ENCODE measurements at places on chromosomes 5 and 9.

GRCh38 chr9:73059247-73059646 lies 92.4 kb upstream of the ANXA1 start:
- no peak for DNase-seq

DNA sequence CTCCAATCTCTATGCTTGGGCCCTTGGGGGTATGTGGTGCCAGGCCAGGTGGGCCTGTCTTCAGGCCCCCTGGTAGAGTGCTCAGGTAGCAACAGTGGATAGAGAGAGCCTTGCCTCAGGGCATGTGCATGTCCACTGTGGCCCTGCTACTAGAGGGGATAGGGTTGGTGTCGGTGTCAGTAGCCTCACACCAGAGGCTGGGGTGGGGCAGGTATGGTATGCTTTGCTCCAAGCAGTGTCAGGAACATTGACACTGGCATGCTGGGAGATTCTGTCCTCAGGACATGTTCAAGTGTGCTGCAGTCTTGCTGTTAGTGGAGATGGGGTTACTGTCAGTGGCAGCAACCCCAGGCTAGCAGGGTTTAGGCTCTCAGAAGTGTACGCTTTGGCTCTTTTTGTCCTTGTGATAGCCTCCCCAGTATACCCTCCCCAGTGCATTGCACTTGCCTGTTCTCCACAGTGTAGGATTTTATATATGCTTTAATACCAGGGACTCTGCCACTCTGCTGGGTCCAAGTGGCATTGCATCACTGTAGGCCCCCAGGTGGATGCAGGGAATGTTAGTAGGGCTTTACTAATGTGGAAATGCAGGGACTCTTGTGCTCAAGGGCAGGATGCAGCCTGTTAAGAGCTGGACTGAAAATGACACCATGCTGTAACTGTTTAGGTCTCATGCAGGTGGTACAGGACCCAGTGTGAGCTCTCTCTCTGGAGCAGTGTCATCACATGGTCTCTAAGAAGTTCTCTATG lies 21.6 kb downstream of the RIC1 start:
- no peak for DNase-seq

DNA sequence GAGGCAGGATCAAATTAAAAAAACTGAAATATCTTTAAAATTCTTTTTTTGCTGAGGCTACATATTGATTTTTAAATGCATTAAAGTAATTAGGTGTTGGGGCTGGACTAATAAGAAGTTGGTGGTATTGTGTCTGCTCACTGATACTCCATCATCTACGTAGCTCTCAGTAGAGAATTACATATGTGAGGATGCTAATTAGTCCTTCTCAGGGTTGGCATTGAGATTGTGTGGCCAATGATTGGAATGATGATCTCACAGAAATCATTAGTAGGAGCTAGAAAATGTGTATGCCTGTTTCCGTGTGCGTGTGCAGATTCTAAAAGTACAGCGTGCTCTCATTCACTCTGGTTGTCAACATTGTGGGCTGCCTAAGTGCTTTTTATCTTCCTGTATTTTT lies 283.8 kb downstream of the SH3GL2 start:
- no peak for DNase-seq

GRCh38 chr5:101608322-101608721 lies 687.8 kb downstream of the SLCO4C1 start:
- no peak for DNase-seq

DNA sequence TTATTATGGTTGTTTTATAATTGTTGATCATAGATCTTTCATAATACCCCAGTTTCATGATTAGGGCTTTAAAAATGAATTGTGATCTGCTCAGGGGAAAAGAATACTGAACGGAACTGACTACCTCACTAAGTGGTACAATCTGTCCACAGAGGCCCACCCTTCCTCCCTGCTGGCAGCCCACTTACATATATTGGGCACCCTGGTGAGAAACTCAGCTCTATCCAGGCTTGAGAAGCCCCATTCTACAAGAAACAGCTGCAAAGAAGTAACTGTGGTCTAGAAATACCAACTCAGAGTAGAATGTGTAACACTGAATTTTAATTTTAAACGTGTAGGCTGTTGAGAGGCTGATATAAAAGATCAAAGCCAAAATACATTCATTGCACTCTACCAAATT lies 46.9 kb downstream of the TSSK1B start:
- no peak for DNase-seq

DNA sequence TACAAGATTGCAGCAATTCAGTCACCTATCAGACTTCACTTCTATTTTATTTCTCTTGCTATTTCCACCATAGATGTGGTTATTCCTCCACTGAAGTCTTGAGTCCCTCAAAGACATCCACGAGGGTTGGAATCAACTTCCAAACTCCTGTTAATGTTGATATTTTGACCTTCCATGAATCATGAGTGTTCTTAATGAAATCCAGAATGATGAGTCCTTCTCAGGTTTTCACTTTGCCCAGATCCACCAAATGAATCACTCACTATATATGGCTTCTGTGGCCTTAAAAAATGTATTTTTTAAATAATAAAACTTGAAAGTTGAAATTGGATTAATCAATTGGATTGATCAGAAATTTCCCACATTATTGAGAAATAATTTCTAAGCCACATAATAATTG lies 1821.0 kb downstream of the EFNA5 start:
- DNase-seq, result no peak

DNA sequence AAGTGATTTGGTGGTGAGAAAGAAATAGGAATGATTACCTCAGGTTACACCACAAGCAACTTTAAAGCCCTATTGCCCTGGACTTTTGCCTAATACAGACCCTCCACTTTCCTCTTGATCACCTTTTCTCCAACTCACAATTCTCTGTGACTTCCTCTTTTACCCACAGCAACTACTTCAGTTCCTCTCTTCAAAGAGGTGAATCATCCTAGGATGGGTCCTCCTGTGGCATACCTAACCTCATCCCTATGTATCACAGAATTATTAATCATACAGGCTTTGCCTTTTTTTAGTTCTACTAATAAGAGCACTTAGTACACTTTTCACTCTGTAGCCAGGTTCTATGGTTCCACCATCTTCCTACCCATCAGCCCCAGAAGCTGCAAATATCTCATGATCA lies 19.6 kb upstream of the INSL6 start:
- no peak for DNase-seq

DNA sequence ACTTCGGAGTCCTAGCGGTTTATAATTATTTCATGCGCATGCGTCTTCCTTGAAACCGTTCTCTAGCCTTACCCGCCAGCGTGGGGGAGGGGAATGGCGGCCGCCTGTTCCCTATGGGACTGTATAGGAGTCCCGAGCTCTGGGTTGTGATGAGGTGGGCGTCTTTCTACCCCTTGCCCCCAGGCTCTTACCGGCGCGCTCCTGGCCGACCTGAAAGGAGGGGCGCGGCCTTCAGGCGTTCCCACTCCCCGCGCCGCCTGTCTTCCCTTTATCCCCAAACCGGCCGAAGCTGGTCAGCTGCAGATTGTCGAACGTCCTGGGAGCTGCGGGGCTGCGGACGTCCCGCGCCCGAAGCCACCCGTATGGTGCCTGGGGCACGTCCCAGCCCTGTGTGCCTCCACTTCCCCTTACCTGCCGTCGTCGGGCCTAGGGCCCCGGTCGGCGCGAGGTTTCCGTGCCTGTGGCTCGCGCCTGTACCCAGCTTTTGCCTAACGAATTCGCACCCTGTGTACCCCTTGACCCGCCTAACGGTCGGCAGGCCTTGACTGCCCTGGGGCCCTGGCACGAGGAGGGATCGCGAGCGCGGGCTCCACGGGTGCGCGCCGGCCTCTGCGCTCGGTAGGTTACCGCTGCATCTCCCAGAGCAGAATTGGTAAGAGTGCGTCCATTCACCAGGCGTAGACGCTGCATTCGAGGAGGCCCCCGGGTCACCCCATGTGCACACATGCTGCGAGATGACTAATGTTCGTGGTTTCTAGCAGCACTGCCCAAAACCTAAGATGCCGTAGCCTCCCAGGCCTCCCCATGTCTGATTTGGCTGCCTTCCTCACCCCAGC lies 653 bp upstream of the HNRNPH1 start:
- no peak for DNase-seq

- DNase-seq, result no peak
Observed at GRCh38 chr5:76582230-76583162, 40.7 kb downstream of the F2RL2 start.

DNA sequence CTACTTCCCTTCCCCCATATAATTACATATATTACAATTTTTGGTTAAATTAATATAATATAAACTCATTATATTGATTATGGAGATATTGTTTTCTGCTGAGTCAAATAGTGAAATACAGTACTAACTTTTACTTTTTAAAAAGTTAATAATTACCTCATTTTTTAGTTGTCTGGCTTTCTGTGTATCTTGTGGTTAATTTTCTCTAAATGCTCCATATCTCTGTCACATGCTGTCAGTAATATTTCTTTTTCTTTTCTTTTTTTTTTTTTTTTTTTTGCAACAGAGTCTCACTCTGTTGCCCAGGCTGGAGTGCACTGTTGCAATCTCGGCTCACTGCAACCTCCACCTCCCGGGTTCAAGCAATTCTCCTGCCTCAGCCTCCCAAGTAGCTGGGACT lies 23.2 kb downstream of the STX17 start:
- DNase-seq, result no peak

DNA sequence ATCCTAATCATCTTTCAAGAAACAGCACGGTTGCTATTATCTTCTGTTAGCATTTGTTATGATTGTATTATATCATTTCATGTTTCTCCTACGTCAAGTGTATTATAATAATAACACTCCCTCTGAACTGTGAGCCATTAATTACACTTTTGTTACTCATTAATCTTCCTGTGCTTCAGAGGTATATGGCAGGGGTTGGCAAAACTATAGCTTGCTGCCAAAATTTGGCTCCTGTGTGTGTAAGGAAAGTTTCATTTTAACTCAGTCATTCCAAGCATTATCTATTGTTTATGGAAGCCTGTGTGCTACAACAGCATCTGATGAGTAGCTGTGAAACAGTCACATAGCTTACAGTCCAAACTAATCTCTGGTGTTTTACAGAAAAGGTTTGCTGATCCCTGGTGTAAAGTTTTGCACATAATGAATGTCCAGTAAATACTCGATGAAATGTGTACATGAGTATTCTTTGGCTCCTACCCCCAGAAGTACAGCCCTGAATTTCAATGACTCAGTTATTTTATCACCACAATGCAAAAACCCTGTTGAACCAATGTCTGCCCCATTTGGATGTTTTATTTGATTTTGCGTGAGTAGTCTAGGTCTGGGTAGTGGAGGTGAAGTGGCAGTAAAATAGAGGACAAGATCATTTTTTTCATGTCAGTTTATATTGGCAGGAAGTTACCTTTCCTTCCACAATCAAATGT lies 648.2 kb downstream of the MAT2B start:
- no peak for DNase-seq

- DNase-seq, result no peak
Observed at GRCh38 chr5:173720953-173721600, 104.6 kb upstream of the BOD1 start.

GRCh38 chr9:75130621-75131230 lies 42.4 kb downstream of the OSTF1 start:
- no peak for DNase-seq

- no peak for DNase-seq
Observed at GRCh38 chr5:158152136-158152535, 293.2 kb upstream of the CLINT1 start.

GRCh38 chr9:12775679-12776512 lies 1.1 kb downstream of the LURAP1L start:
- peak; percentile 95 for DNase-seq

DNA sequence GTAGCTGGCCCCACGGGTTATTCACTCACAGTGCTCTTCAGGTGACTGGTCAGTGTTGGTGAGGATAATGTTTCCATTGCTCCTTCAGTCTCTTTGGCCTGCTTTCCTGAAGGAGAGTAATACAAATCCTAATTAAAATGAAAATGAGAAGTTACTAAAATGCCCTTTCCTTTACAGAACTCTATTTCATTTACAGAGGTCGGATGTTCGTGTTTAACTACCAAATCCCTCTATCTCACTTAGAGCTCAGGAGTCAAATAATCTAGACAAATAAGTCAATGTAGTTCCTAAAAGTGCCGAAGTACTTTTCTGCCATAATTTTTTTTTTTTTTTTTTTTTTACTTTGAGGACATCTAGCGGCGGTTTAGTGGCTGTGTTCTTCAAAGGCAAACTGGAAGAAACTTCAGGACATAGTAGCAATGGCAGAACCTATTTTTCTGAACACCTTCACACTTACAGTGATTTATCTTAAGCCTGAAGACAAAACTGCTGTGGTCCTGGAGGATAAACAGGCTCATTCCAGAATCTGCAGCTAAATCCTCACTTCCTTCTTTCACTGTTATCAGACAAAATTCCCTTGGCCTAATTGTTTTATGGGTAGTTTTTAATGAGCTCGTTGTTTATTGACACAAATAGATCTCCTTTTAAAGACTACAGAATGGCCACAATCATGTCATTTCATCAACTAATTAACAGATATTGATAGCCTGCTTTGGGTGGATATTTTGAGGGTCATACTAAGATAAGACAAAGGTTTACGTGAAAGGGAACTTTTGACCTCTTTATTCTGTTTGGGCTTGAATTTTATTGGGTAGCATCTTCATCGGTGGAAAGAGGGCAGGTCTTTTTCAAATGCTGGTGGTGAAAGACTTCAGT lies 207.6 kb upstream of the DMRTA1 start:
- peak; percentile 5 for DNase-seq

- no peak for DNase-seq
Observed at GRCh38 chr5:134451936-134452505, 40.3 kb upstream of the CDKN2AIPNL start.

GRCh38 chr5:76781775-76782174 lies 37.1 kb upstream of the F2RL1 start:
- no peak for DNase-seq

- no peak for DNase-seq
Observed at GRCh38 chr5:56145511-56145910, 87.6 kb downstream of the ANKRD55 start.

GRCh38 chr5:158992037-158992740 lies 107.5 kb downstream of the EBF1 start:
- no peak for DNase-seq

DNA sequence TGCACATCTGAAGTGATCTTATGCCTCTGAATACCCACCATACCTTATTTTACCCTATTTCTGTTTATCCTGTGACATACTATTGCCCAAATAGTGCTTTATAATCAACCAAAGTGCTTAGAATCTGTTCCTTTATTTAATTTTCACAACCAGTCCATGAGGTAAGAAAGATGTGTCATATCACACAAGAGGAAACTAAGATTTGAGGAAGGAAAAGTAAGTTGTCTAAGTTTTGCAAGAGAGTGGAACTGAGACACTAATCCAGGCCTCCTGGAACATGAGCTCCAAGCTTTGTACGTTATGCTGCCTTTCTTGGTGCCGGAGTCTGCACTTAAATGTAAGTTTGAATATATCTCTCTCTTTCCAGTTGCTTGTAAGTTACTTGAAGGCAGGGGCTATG lies 17.2 kb downstream of the KDM3B start:
- DNase-seq, result no peak

GRCh38 chr5:165400086-165400485 lies 1894.7 kb downstream of the MAT2B start:
- DNase-seq, result no peak
